NCI-H1417 (cell line): ENCODE measurements at places on chromosomes 7 and 10.

GRCh38 chr10:42475168-42476098 lies 162.9 kb downstream of the ZNF33B start:
- DNase-seq, result no peak

DNA sequence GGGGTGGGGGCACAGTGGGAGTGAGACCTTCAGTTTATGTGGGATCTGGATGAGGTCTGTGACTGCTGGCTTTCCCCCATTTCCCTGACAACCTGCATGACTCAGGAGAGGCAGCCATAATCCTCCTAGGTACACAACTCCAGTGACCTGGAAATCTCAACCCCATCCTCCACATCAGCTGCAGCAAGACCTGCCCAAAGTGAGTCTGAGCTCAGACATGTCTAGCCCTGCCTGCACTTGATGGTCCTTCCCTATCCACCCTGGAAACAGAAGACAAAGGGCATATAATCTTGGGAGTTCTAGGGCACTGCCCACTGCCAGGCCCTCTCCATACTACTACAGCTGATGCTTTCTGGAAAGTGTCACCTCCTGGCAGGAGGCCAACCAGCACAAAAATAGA lies 75.6 kb downstream of the GRM8 start:
- DNase-seq, result no peak

- no peak for DNase-seq
Measured at GRCh38 chr7:37414352-37414983, 34.2 kb downstream of the ELMO1 start.

DNA sequence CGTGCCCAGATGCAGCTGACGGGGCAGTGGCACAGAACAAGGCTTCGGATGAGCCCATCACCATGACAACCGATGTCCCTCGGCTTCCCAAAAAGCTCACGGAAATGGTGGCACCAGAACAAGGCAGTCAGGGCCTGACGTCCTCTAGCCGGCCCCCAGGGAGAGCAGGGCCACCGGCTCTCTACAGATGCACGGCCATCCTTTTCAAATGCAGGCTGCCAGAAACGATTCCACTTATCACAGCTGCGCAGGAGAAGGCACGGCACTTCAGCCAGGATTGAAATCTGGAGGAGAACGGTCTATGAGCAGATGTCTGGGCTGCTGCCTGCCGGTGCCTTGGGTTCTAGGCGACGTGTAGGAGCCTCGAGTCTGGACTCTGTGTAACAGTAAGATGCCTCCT lies 223.8 kb downstream of the ZMYND11 start:
- DNase-seq, result no peak

- no peak for DNase-seq
Measured at GRCh38 chr7:150435390-150436073, 14.9 kb upstream of the GIMAP8 start.

DNA sequence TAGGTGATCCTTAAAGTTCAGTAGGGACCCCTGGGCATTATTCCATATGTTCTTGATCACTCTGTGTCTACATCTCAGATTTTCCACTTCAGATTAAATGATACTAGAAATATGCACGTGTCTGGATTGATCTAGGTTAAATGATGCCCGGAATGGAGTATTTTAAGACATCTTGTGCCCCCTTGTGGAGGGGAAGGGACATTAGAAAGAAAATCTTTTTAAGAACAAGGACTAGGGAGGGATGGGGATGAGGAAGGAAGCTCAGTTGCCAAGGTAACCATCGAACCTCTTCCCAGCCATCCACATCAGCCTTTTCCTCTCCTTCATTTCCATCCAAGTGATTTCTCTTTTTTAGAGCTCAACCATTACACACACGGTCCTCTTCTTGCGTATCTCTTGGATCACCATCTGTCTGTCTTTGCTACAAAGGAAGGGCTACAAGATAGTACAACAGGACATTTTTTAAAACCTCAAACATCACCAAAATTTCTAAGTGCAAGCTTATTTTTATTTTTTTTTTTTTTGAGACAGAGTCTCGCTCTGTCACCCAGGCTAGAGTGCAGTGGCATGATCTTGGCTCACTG lies 40.5 kb downstream of the PRSS2 start:
- peak; percentile 67 for DNase-seq

- no peak for DNase-seq
Measured at GRCh38 chr7:130959743-130960207, 225.8 kb upstream of the KLF14 start.

DNA sequence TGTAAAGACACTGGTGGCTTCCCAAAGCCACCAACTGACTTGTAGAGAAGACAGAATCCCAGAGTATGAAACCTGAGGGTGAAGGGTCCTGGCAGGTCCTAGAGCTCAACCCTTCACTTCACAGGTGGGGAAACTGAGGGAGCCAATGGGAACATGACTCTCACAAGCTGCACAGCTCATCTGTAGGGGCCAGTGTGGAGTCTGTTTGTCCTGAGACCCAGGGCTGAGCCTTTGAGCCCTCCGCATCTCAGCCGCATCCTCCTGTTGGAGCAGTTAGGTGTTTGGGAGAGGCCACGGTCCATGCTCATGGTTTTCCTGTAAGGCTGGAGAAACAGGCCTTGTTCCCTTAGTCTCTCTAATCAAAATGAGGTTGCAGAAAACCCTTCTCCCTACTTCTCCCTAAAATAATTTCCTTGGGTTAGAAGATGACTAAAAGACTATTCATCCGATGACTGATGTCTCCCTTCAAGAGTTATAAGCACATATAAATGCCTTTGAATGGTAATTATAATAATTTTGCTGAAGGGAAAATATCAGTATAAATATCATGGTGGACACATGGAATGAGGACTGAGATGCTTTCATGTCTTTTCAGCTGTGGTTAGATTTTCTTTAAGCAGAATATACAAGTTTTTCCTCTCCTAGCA lies 10.3 kb downstream of the HTRA1 start:
- no peak for DNase-seq

GRCh38 chr10:74969093-74969492 lies 142.4 kb upstream of the SAMD8 start:
- peak; percentile 52 for DNase-seq

DNA sequence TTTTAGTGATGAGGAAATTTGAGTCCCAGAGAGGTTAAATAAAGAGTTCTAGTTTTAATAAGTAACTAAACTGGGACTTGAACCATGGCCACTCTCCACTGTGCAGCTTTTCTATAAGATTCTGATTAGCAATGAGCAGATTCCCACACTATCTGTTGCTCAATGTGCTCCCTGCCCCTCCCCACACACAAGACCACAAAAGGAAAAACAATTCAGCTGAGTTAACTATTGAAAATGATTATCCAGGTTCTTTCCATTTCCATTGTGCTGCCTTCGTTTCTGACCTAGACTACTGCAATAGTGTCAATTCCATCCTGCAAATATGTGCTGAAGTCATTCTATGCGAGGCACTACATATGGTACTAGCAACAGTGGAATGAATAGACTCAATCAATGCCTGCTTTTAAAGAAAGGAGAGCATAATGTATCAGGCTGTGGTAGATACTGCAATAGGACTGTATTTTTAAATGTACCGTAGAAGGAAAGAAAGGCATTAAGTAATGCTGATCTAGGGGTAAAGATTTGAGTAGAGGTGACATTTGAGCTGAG lies 97.0 kb downstream of the SEMA3C start:
- DNase-seq, result no peak

GRCh38 chr7:111914291-111914690 lies 291.9 kb downstream of the DOCK4 start:
- DNase-seq, result no peak

DNA sequence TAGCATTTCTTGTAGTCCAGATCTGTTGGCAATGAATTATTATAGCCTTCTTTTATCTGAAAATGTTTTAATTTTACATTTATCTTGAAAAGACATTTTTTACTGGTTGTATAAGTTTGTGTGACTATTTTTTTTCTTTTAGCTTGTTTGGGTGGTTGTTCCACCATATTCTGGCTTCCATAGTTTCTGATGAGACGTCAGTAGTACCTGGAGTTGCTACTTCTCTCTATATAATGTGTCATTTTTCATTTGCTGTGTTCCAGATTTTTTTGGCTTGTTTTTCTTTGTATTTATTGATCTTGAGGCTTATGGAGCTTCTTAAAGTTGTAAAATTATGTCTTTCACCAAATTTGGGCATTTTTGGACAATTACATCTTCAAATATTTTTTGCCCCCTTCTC lies 168.8 kb downstream of the DNAJB6 start:
- DNase-seq, result no peak

DNA sequence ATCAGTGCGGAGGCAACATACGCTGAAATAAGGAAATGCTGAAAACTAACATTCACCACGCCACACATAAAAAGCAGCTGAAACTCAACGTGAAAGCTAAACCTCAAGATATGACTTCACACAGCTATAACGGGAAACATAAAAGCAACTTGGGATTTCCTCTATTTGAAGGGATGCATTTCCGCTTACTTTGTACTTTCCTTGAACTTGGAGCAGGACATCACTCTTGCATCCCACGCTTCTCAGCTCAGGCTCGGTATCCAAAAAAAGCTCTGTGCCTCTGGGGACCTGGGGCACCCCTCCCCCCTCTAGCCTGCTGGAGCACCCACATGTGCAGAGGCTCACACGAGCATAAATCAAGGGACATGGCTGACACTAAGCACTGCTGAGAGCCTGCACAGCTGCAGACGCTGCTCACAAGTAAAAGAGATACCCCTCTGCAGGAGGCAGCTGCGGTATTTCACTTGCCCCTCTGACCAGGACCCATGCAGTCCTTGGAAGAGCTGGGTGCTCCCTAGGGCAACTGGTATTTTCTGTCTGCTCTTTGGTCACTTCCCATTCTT lies 34.2 kb downstream of the PARD3 start:
- no peak for DNase-seq
